ENCODE measurements at places on chromosomes 12 and 14.

DNA sequence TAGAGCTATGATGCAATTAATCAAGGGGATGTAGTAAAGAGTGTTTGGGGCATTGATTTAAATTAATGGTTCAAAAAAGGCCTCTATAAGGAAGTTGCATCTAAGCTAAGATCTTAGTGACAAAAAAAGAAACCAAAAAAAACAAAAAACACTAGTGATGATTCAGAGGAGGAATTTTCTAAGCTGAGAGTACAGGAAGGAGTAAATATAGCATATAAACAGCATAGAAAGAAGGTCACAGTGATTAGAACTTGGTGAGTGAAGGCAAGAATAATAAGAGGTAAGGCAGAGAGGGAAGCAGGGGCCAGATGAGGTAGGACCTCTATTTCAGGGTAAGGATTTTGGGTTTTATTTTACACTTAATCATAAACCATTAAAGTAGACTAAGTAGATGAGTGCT lies 48.0 kb upstream of the PDZRN4 start:
- DNase-seq = no peak

DNA sequence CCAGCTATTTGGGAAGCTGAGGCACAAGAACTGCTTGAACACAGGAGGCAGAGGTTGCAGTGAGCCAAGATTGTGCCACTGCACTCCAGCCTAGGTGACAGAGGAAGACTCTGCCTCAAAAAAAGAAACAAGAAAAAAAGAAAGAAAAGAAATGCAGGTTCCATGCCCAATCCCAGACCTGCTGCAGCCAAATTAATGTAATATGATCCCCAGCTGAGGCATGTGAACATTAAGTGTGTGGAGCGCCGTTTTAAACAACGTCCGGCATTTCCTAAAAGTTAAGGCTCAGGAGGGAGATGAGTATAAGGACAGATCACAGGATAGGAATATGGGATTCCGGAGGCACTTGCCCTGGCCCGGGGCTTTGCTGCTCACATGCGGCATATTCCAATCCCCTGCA lies 162.9 kb downstream of the KSR2 start:
- DNase-seq = no peak

GRCh38 chr12:122870867-122871664 lies 24.9 kb downstream of the VPS37B start:
- no peak for DNase-seq

- no peak for DNase-seq
Observed at GRCh38 chr12:104314242-104314614, 10.7 kb downstream of the EID3 start.
